ENCODE measurements at places on chromosomes 3 and 15.

DNA sequence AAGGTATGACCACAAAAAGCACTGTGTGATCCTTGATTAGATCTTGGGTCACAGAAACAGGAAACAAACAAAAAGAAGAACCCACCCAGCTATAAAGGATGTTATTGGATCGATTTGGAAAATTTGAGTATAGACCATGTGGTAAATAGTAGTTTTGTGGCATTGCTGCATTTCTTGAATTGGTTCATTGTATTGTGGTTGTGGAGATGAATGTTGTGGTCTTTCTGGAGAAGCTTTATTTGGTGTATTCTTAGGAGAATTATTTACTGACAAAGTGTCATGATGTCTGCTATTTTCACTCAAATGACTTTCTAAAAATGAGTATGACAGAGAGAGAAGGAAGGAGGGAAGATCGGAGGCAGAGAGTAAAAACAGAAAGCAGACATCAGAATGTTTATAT, 406.2 kb downstream of the CNTN4 start:
- DNase-seq = no peak

GRCh38 chr3:127745656-127746399, 73.1 kb downstream of the ABTB1 start:
- no peak for DNase-seq

DNA sequence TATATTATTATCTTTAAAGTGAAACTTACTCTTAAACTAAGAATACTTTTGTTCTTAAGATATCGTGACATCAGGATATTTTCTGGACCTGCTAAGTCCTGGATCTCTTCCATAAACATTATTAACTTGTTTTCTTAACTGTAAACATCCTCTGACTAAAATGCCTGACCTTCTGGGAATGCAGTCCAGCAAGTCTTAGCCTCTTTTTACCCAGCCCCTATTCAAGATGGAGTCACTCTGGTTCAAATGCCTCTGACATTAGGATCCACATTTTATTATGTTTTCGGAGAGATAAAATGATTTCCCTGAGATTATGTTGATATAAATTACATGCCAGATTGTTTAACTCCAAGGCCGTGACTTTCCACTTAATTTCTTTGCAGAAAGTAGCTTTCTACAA, 37.6 kb downstream of the OSTN start:
- no peak for DNase-seq

DNA sequence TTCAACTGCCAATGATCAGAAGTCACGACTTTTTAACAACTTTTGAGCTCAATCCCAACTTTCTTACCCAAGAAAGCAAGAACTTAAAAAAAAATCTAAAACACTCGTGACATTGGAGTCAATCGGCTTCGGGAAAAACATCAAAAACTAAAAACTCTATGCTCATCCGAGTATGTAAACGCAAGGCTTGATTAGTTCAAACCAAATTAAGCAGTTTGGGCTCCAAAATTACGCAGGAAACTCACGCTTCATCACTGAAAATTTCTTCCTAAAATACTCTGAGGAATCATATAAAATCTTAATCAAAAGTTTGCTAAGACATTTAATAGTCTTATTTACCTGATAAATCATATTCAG, 1.6 kb downstream of the TRA2B start:
- DNase-seq = no peak

GRCh38 chr3:9730657-9731205, 804 bp upstream of the BRPF1 start:
- no peak for DNase-seq

- DNase-seq = no peak
These were observed 349.3 kb upstream of the NR2F2 start for GRCh38 chr15:95981209-95981608.

DNA sequence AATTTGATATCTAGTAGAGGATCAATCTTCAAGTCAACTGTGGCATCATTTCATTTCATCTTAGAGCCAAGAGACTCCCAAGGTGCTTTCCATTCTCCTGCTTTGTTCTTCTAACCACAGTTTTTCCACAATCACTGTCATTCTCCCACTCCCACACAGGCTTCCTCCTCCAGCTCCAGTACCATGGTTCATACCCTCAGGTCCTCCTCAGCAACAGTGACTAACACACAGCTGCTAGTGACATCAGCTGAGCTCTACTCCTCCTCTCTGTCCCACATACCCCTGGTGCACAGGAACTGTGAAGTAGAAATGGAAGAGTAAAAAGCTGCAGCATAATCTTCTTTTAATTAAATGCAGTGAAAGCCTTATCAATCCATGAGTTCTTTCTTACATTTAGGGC, 200.2 kb upstream of the DPH6 start:
- no peak for DNase-seq

DNA sequence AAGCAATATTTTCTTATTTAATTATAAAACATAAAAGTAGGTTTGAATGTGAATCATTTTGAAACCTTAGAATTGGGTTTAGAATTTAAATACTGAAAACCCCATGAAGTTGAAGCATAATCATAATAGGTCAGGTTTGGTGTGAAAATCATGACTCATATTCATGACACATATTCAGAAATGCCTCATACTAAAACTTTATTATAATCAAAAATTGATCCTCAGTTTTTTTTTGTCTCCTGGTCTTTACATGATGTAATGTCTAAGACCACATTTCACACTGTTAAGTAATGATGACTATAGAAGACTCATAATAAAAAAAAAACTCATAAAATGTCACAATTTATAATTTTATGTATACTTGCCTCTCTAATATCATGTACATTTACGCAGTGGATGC, 190.4 kb downstream of the FOXP1 start:
- no peak for DNase-seq

GRCh38 chr3:159858650-159859049, 130.0 kb upstream of the IL12A start:
- no peak for DNase-seq

GRCh38 chr15:34376856-34377255, 9.9 kb upstream of the LPCAT4 start:
- no peak for DNase-seq

DNA sequence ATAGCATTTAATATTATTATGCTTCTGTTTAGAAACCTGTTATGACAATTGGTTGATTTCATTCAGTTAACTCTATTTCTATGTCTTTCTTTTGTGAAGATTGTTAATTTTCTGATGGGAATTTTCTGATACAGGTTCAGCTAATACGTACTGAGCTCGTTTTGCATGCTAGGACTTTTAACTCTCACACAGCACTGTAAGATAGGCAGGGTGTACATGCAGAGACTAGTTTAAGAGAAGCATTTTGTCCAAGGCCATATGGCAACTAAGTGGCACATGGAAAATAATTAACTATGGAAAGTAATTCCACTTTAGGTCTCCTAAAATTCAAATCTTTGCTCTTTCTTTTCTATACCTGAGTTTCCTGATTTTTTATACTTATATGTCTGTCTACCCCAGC, 81.9 kb downstream of the IL1RAP start:
- no peak for DNase-seq

DNA sequence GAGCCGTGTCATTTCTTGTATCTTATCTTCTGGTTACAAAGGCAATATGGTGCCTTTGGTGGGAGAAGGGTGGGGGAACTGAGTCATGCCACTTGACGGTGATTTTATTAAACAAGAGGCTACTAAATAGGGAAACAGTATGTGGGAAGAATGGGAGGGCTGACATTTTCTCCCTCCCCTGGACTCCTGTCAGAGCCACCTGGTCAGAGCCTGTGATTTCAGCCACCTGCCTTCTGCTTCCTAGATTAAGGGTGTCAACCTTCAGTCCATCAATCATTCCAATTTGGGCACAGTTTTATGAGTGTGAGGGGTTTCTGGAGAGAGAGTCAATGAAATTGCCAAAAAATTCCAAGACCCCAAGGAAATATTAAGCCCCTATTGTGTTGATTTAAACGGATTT, 87.4 kb downstream of the CHDH start:
- no peak for DNase-seq

DNA sequence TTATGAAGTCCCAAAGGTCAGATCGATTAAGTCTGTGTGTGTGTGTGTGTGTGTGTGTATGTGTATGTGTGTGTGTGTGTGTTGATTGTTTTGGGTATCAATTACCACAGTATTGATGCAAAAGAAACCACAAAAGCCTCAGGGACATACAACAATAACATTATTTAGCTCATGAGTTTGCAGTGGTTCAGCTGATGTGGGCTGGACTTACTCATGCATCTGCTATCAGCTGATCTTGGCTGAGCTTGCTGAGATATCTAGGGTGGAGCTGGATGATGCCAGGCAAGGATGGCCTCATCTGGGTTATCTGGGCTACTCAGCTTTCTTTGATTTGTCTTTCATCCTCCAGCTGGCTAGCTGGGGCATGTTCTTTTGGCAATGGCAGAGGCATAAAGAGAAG, 82.4 kb upstream of the PRR23C start:
- DNase-seq = no peak

DNA sequence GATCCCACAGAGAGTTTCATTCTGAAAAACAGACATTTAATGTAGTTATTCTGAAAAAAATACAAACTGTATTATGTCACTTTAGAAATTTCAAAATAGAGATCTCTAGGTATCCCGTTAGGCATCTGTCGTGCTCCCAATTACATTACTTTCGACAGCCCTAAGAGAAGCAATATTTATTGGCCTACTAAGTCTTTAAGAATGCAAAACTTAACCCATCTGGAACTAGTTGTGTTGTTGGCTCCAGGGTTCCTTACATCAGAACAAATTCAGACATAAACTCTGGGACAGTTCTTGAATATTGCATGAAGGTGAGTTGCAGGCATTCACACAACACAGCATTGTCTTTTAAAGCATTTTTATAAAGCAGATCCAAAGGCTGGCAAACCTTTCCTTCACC, 498.4 kb downstream of the FHIT start:
- no peak for DNase-seq

DNA sequence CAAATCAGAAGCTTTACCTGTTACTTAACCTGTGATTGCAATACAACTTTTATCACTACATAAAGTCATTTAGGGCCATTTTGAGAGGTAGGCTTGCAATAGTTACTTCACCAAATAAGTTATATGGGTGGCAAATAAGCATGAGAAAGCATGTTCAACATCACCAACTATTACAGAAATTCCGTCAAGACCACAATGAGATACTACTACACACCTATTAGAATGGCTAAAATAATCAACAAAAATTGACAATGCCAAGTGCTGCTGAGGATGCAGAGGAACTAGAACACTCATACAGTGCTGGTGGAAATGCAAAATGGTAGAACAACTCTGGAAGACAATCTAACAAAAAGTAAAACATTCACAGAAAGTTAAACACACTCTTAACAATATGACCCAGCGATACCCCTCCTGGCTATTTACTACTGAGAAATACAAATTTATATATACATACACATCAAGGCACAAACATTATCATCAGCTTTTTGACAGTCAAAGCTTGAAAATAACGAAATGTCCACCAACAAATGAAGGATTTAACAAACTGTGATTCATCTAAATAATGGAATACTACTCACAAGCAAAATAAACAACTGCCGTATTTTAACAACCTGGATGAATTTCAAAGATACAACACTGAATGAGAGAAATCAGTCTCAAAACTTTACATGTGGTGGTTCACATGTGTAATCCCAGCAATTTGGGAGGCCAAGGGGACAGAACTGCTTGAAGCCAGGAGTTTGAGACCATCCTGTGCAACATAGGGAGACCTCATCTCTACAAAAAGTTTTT, 82.9 kb downstream of the MYO9A start:
- no peak for DNase-seq

All from CD4-positive, alpha-beta T cell treated with Interferon gamma for 1 hour (primary cell).